ENCODE measurements at places on chromosomes 5 and 9.

GRCh38 chr9:19623941-19624340, 164.9 kb downstream of the SLC24A2 start:
- no peak for DNase-seq

GRCh38 chr9:129701549-129701948, 36.1 kb downstream of the PRRX2 start:
- no peak for DNase-seq

GRCh38 chr5:114402206-114402605, 40.3 kb downstream of the KCNN2 start:
- DNase-seq = no peak

- DNase-seq = no peak
Measured at GRCh38 chr5:95993266-95993665, 31.6 kb upstream of the ELL2 start.

DNA sequence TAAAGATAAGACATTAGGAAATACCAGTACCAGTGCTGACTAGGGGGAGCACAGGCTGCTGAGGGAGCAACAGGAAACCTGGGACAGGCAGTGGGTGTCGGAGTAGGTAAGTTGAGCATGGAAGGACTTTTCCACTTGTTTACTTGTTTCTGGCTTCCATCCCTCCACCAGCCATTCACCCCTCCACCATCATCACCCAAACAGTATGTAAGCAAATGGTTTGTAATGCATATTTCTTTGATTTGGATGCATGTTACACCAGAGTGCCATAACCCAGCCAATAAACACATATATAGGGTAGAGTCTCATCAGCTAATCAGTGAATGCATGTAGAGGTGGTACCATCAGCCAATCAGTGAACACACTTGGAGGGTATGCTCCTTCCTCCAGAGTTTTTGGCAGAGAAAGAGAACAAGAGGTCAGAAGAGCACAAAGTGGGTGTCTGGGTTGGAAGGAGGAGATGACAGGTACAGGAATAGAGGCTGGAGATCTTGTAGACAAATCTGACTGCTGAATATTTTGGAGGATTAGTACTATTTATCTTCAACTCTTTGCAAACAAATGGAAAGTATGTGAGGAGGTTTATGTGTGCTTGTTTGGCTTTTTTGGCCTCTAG, 37.7 kb upstream of the PDE8B start:
- no peak for DNase-seq
